ENCODE measurements at places on chromosomes 2 and 18.

GRCh38 chr18:8020132-8020846, 453.2 kb downstream of the PTPRM start:
- no peak for DNase-seq

- no peak for DNase-seq
Observed at GRCh38 chr2:188450732-188451483, 159.2 kb downstream of the GULP1 start.

DNA sequence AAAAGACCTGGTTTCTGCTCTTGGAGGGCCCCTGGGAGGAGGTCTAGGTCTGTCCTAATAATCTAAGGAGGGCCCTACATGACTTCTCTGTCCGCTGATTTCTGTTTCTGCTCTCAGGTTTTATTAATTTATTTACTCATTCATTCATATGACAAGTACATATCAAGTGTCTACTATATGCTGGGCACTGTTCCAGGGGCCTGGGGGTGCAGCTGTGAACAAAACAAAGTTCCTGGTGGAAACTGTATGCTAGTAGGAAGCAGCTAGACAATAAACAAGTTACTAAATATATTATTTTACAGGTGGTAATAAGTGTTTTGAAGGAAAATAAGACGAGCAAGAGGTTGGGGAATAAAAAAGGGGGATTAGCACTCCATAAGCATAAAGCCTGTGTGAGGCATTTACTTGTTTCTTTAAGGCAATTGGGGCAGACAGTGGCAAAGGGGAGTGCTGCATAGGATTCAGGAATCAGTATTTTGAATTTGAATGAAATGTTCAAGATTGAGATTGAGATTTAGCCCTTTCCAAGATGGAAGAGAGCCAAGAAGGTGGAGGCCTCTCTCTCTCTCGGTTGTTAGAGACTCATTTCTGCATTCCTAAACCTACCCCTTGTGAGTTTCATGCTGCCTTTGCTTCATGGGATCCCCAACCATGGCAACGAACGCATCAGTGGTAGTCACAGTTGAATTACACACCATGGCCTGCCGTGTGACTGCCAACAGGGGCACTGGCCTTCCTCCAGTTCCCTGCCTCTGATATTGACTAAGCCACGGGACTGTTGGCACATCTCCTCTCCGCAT, 28.3 kb downstream of the DRC1 start:
- no peak for DNase-seq

DNA sequence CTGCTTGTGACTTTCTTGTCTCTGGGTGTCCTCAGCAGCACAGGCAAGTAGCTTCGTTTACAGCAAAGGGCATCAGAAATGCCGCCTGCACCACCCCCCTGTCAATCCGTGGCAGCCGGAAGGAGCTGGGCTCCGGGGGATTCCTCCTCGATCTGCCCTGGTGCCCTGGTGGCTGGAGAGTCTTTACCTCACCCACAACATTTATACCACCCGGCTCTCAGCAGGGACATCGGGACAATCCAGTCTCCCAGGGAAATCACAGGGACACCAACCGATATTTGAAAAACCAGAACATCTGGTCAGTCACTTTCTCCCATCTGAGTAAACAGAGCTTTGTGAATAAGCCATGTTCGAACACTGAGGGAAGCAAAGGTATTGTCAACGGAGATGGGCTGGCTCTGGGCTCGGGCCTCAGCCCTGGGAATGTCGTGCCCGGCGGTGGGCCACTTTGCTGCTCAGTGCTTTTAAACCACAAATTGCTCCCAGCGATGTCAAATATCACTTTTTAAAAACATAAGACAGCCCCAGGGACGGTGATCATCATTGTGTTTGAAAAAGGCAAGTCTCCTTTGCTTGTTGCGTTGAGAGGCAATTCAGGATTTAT, 210.0 kb upstream of the SALL3 start:
- no peak for DNase-seq

DNA sequence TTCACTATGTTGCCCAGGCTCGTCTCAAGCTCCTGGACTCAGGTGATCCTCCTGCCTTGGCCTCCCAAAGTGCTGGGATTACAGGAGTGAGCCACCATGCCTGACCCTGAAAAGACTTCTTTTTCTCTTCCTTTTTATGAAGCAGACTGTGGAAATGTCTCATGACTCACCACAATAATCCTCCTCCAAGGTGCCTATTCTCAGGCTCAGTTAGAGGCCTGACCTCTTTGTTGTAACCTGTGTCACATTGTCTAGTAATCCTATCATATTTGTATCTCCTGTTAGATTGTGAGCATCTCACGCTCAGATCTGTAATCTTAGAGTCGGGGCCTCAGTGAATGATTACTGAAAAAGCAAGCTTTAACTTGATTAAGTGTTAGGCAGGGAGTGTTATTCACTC, 18.3 kb upstream of the TAF4B start:
- DNase-seq, result no peak

- DNase-seq, result no peak
Observed at GRCh38 chr18:13500869-13501542, 225.4 kb downstream of the FAM210A start.

DNA sequence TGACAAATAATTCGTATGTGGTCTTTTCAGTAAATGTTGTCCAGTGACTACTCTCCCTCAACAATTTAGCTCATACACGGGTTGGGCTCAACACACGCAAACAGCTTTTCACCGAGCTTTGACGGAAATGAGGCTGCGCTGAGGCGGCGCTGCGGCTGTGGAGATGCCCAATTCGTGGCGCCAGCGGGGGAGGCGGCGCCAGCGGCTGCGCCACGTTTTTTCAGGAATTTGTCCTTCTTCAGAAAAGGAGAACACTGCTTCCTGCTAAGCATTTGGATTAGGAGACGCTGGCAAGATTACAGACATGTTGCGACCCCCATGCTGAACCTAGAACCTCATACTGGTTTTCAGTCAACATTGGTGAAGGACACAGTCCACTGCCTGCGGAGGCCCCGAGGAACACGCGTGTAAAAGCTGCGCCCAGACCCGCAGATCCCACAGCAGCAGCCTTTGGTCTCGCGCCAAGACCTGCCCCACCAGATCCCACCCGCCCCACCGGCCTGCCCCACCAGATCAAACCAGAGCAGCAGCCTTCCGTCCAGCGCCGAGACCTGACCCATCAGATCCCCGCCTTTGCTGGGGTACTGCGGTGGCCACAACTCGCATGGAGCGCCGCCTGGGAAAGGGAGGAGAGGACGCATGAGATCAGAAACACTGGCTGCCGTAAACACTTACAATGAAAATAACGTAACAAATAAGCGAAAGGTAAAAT, 173.8 kb downstream of the TMEM18 start:
- DNase-seq, result no peak

GRCh38 chr2:99707592-99707991, 217.8 kb upstream of the REV1 start:
- no peak for DNase-seq

All from COLO829 (cell line).